ENCODE measurements at places on chromosomes 3 and 15.

GRCh38 chr3:50587806-50588758, 18.8 kb downstream of the HEMK1 start:
- DNase-seq, result peak; percentile 49

- no peak for DNase-seq
These were observed 14.2 kb downstream of the BAHD1 start for GRCh38 chr15:40454904-40455391.

GRCh38 chr3:63762180-63762579, 56.9 kb upstream of the C3orf49 start:
- DNase-seq, result no peak

DNA sequence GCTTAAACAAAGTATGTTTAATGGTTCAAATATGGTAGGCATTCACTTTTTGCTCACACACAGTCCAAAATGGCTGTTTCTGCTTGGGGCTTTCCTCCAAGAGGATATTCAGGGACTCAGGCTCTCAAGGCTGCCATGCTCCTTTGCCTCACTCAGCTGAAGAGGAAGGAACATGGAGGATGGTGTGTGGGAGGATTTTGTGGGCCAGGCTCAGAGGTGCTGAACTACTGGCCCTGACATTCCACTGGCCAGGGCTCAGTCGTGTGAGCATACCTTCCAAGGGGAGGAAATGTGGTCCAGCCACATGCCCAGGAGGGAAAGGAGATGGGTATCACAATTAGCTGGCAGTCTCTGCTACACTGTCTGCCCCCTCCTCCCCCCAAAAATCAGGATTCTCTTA, 8.7 kb downstream of the PXYLP1 start:
- no peak for DNase-seq

GRCh38 chr3:33388374-33389100, 51.7 kb downstream of the UBP1 start:
- DNase-seq, result no peak
